ENCODE measurements at places on chromosomes 2 and 18.

GRCh38 chr2:62319070-62319469, 123.2 kb downstream of the B3GNT2 start:
- no peak for DNase-seq

DNA sequence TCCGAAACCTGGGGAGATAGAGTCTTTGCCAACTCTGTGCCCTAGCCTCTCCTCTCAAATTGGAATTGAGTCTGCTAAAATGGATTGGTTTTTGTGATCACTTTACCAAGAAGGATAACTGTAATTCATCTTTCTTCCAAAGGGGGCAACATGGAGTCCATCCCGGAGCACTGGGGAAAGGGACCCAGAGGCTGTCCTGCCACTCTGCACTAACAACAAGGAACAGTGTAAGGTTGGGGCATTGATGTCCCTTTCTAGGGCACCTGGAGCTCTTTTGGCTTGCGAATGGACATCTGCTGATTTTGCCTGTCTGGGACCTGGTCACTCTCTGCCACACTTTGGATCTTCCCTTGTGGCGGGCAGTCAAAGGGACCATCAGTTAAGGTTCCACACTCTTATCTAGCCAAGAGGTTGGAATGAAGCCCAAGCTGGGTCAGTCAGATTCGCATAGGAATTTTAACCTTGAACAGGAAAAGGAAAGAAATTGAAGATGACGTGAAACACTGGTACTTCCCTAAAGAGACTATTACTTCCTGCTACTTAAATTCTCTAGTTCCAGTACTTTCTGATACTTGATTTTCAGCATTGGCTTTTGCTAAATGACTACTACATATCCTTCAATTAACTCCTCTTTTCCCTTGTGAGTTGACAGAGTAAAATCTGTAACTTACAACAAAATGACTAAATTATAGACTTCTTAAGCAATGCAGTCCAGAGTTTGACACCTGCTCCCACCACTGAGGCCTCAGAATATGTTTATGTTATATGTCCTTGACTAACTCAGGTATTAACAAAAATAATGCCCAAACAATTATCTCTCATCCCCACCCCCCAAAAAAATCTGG, 64.7 kb upstream of the KLF7 start:
- no peak for DNase-seq

GRCh38 chr2:197121756-197122385, 188.7 kb downstream of the ANKRD44 start:
- no peak for DNase-seq

DNA sequence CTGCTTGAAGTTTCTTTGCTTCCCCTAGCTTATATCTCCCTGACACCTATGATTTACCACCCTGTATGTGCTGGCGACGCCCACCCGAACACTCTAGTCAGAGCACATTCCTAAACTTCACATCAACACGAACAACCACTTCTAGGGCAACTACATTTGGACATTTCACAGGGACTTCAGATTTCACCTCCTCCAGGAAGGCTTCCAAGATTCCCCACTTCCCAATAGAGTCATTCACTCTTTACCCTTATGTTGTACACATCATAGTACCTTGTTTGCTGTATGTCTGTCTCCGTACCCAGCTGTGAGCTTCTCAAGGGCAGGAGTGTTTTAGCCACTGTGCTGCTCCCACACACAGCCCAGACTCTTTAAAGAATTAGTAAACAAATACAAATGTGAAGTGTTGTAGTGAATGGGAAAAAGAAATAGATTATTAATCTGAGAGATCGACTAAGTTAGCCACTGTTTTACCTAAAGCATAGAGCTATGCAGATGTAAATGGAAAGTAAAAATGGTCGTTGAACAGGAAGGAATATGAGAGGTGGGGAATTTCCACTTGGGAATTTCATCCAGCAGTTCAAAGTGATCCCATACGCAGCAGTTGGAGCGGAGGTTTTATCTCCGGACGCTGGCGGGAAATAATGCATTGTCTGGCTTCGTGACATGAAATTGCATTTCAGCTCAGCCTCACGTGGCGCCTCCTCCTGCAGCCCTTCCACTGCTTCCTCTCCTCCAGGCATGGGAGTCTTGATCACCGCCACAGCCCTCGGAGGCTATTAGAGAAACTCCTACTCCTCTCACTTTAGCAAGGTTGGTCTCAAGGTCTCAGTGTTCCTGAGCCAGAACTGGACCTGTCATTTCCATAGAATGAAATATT, 233.4 kb upstream of the COPS8 start:
- DNase-seq = no peak

GRCh38 chr2:69997015-69997830, 35.8 kb upstream of the ASPRV1 start:
- DNase-seq = no peak

DNA sequence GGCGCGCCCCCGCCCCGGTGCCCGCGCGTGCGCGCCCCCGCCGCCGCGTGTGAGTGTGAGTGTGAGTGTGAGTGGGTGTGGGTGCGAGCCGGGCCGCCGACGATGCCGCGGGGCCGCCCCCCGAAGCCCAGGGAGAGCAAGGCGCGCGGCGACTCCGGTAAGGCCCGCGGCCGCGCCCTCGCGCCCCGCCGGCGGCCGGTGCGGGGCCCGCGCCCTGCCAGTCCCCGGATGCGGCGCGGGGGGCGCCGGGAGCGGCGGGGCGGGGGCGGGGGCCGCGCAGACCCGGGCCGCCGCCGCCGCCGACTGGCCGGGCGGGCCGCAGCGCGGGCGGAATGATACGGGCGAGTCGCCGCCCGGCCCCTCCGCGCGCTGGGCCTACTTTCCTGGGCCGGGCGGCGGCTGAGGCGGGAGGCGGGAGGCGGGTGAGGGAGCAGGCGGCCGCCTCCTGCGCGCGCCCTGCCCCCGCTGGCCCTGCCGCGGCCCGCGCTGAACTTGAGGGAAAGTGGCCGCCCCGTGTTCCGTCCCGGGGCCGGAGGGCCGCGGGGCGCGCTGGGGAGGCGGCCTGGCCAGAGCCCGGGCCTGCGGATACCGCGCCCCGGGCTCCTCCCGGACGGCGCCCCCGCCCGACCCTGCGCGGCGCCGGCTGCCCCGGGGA, at the start of gene ZNF236:
Gene ZNF236, plus strand, starts transcription at position 52 of the 655 bp plus-strand sequence. Its CDS starts 51 bp downstream, at position 103.
- DNase-seq = peak; percentile 56

DNA sequence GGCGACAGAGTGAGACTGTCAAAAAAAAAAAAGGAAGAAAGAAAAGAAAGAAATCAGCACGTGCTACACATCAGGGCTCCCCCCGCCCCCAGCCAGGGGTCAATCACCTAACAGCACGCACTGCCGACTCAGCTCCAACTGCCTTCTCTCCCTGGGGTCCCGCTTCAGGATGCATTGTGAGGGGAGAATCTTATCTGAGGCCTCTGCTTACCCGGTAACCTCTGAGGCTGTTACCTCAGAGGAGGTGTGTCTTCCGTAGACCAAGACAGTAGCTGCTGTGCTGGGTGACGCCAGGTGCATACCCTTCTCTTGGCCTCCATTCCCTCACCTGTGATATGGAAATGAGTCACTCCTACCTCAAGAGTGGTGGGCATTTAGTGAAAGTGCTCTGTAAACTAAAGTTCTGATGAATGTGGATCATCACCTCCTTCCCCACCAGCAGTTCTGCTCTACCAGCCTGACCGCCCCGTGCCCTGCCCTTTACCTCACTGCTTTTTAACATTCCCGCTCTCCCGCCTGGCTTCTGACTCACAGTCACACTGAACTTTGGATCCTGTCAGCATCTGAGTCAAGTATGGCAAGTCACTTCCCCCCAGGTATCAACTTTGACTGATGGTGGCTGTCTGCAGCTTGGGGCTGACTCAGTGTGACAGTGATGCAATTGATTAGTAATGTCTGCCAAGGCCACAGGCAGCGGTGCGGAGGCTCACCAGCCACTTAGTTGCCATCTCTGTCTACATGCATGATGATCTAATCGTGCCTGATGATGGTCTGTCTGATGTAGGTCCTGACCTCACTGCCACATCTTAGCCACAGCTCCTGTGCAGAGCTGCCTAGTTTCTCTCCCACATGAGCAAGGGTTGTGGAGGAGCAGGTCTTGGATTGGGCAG, 20.1 kb downstream of the ARID5A start:
- no peak for DNase-seq

DNA sequence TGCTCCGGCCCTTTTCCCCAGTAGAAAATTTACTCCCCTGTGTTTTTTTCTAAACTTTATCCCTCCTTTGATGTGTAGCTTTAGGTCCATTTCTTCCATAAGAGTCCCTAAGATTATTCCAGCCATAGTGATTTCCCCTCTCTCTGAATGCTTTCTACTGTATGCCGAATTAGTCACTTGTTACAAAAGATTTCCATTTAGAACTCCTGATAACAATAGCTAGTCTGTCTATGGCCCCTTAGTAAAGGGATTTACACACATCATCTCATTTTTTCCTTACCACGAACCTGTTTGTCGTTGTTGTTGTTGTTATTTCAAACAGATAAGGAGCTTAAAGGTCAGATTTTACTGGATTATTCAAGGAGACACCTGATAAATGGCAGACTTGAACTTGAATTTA, 256.1 kb downstream of the PAX3 start:
- DNase-seq = no peak

GRCh38 chr18:50969448-50969847, 1.6 kb downstream of the ELAC1 start:
- no peak for DNase-seq

GRCh38 chr18:22836932-22837331, 96.2 kb upstream of the RBBP8 start:
- no peak for DNase-seq

DNA sequence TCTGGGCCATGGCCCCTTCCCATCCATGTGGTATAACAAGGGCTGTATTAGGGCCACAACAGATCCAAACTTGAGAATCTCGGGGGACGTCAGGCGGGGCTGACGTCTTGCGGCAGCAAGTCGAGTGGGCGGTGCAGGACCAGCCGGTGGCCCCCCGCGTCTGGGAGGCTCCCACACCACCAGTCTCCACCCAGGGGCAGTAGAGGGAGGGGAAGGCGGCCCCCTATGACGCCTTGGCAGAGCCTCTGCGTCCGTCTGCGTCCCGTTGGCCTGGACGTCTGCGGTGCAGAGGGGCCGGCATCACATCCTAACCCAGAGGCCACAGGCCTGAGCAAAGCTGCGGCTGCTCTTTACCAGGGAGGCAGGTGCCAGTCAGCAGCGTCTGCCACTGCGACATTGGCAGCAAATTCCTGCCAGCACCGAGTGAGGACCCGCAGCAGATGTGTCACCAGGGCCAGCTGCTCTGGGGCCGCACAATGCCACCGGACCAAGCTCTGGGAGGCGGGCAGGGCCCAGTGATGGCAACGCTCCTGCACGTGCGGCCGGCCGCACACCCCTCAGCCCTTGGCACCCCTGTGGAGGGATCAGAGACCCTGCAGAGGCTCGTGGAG, 73.8 kb downstream of the KCNG2 start:
- DNase-seq = no peak

DNA sequence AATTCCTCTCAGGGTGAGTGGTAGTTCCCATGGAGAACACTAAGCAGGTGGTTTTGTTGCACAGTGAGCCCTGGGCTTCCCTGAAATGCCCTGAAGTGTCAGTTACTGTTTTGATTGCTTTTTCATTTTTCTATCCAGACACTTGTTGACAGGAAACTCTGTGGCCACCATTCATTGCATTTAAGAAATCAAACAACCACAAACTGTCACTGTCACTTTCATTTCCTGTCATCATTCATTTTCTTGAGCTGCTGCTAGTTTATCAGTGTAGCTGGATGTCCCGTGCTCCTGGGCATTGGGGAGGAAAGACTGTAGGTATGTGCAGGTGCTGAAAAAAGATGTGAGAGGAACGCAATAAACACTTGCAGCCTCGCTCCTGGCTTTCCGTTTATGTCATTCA, 891.6 kb upstream of the ZEB2 start:
- DNase-seq = no peak

DNA sequence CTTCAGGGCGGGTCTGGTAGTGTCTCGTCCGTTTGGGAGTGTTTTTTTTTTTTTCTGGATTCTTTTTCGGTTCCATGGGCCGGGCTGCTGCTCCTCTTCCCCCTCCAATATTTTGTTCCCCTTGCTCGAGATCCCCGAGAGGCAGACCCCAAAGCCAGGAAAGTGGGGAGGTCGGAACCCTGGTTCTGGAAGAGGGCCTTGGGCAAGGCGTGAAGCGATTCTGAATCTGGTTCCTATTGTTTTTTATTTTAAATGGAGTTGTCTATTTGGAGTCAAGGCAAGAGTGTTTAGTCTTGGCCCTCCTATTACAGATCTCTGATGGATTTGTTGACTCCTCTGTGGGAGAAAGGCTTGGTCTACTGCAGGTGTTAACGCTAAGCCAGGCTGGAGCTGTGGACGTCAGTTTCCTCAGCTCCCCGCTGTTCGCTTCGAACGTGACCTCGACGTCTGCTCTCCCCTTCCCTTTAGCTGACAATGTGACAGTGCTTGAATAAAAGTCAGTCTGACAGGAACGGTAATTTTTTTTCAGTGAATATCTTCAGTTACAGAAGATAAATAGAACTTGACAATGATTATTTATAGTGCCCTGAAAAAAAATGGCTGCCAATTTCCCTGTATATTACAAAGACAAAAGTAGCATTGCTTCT, 683 bp upstream of the DNAJC27 start:
- DNase-seq = peak; percentile 38

GRCh38 chr2:109176928-109177327, 47.9 kb downstream of the SH3RF3 start:
- DNase-seq = no peak

- DNase-seq = no peak
Observed at GRCh38 chr2:11140492-11140891, 14.8 kb upstream of the SLC66A3 start.

GRCh38 chr2:222452422-222452950, 28.1 kb downstream of the SGPP2 start:
- DNase-seq = no peak

- no peak for DNase-seq
Observed at GRCh38 chr2:191014653-191015020, 666 bp upstream of the STAT1 start.

DNA sequence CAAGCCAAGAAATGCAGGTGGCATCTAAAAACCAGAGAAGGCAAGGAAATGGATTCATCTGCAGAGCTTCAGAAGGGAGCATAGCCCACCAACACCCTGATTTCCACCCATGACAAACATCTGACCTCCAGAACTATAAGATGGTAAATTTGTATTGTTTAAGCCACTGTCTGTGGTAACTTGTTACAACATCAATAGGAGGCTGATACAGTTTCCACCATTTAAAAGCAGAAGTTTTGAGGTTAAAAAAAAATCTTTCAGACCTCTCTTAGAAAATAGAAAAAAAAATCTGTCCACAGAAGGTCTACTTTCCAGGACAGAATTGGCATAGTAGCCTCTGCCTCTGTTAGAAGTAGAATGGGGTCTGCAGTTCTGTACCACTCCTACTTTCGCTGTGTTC, 37.2 kb downstream of the SLC40A1 start:
- no peak for DNase-seq
